ENCODE measurements at places on chromosomes 13 and 19.

GRCh38 chr13:59445812-59446211, 717.9 kb downstream of the DIAPH3 start:
- DNase-seq = no peak

DNA sequence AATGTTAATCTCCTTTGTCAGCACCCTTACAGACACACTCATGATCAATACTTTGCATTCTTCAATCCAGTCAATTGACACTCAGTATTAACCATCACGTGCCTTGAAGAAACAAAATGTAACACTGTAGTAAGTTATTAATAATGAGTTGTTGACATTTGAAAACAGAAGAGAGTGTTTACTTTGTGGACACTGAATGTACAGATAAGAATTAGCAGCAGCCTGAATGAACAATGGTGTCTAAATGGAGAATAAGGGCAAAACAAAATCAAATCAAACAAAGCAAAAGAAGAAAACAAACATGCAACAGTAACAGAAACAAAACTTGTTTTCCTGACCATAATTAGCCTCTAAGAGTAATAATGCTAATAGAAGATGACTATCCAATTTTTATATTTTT, 1191.1 kb upstream of the MIR17HG start:
- no peak for DNase-seq

DNA sequence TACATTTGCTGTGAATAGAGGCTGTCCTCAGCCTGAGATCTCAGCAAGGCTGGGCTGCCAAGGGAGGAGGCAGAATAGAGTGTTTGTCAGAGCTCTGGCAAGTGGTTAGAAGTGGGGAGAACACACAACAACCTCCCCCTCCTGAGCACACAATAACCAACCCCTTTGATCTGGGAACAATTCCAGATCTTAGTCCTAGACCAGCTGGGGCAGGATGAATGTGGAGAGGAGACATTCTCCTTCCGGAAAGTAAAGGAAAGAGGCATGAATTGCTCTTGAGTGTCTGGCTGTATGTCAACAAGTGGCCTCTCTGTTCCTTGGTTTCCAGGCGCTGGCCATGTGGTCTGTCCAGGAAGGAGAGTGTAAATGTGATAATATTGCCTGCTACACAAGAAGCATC, 114.9 kb upstream of the TMTC4 start:
- no peak for DNase-seq

DNA sequence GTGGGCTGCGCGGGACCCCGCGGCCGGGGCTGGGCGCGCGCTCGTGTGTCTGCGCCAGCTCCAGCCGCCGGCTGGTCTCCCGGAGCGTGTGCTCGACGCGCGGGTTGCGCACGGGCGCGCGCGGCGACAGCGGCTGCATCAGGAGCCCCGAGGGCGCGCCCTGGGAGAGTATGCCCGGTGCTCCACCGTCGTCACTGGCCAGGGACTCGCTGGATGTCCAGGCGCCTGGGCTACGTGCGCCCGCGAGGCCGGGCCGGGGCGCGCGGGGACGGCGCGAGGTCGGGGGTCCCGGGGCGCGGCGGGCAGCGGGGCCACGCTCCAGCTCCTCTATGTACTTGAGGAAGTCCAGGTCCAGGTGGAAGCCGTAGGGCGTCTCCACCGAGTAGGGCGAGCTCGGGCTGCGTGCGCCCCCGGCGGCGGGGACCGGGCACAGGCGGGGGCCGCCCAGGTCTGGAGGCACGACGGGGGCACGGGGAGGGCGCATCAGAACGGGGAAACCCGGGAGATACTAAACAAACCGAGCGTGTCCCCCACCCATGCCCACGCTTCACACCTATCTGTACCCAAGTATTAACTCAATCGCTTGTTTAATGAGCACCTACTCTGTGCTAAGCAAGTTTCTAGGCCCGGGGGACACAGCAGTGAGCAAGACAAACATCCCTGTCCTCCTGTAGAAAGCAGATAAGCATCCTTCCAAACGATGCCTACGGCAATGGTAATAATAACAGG, 7.6 kb downstream of the KANK3 start:
- peak; percentile 58 for DNase-seq

GRCh38 chr13:29969286-29969685, 118.9 kb upstream of the UBL3 start:
- DNase-seq = no peak

GRCh38 chr19:5889288-5889971, 14.2 kb downstream of the NDUFA11 start:
- no peak for DNase-seq

- no peak for DNase-seq
These were observed 683 bp upstream of the DIRAS1 start for GRCh38 chr19:2721570-2722540.

DNA sequence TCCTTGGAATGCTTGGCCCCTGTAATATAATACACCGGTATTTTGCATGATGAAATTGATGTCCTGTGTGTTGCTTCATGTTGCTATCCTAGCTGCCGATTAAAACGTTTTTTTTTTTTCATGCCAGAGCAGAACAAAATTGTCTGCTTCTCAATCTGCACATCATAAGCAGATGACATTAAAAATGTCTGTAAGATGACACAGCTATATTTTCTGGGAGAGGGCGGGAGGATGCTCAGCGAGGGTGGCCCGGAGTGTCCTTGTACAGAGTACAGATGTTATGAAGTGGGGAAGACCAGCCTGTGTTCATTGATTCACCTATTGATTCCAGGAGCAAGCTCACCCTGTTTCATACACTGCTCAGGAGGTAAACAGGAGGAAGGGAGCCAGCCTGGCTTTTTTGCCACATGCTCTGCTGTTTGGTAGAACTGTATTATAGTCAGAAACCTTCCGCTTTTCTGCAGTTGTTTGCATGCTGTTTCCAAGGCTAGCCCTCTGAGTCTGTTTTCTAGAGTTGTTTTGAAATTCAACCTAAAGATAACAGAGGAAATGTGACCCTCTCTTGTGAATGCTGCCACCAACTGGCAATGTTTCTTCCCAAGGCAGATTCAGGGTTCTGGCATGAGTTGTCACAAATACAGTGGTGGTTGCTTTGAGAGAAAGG, 4.7 kb upstream of the IRS2 start:
- no peak for DNase-seq

GRCh38 chr19:12665281-12665573, 1.3 kb downstream of the MAN2B1 start:
- peak; percentile 71 for DNase-seq

- no peak for DNase-seq
These were observed 6.3 kb downstream of the REX1BD start for GRCh38 chr19:18594824-18595373.

- peak; percentile 77 for DNase-seq
These were observed 15.2 kb downstream of the UPF1 start for GRCh38 chr19:18846862-18847548.
